ENCODE measurements at places on chromosomes 4 and X.

- no peak for DNase-seq
These were observed 562.2 kb downstream of the ZIC3 start for GRCh38 chrX:138128027-138128671.

GRCh38 chrX:151225843-151226242, 49.5 kb downstream of the GPR50 start:
- peak; percentile 32 for DNase-seq

DNA sequence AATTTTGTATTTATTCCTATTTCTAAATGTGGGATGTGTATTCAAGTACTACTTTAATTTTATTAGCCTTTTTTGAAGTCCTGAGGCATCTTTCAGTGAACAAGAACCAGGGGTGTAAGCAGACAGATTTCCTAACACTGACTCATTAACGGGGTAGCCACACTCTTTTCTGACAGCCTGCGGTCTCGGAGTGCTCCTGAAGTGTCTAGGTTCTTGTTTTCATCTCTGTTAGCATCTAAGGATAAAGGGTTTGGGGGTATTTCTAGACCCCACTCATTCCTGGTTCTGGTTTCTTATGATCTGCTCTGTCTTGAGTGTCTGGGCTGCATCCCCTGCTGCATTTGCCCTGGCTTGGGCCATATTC, 71.9 kb downstream of the GC start:
- DNase-seq = no peak

DNA sequence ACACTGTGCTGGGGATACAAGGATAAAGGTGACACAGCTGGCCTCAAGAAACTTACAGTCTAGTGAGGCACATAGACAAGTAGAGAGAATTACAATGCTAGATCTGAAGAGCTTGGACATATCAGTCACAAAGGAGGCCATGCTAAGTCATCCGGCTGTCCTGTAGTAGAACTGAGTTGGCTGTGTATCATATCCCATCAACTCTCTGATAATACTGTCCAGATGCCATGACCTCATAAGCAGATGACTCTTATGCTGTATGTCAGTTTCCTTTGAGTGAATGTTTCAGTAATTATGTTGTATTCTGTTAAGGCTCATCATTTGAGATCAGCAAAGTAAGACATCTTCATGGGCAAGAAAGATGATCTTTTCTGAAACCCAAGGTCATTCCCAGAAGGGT, 442.9 kb downstream of the MID1IP1 start:
- DNase-seq = peak; percentile 0

DNA sequence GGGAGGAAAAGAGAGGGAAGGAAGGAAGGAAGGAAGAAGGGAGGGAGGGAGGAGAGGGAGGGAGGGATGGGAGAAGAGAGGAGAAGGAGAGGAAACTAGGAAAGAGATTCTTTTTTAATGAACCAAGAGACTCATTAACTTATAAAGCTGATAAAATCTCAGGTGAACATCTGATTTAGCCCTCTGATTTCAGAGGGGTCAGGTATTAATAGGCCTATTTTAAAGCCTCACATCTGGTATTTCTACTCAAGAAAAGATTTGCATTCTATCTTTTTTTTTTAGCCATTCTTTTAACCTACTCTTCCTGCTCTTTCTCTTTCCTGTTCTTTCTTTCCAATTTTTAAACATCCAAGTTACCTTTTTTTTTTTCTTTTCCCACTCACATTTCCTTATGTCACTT, 103.3 kb upstream of the CPEB2 start:
- no peak for DNase-seq

GRCh38 chr4:117831060-117831683, 203.1 kb upstream of the NDST3 start:
- DNase-seq = no peak

DNA sequence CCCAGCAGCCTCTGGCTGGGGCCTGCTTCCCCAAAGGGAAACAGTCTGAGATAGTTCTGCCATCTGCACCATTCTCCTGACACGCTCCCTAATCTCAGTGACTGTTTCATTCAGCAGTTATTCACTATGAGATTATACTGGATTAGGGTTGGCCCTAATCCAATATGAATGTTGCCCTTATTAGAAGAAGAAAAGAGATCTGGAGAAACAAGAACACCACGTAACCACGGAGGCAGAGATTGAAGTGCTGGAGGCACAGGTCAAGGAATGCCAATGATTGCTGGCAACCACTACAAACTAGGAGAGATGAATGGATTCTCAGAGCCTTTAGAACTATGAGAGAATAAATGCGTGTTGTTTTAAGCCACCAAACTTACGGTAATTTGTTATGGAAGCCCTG, 7.4 kb downstream of the ACOX3 start:
- no peak for DNase-seq

DNA sequence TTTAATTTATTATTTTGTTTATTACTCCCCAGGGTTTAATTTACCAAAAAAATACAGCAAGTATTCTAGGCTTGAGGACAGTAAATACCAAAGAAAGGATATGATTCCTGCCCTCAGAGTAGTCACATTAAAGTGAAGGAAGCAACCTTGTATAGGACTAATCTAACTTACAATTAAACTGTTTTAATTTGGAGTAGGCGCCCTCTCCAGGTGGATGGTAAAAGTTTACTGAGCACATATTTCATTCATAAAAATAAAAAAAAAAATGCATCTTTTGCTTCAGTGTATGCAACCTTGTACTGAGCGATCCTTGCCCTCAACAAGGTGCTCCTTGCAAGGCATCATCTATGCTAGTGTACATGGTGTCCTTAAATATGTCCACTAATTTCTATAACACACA, 72.0 kb upstream of the MAGEB16 start:
- no peak for DNase-seq

- DNase-seq = no peak
These were observed 10.9 kb upstream of the NALF2 start for GRCh38 chrX:69493193-69493592.

- no peak for DNase-seq
These were observed 152.7 kb downstream of the RELL1 start for GRCh38 chr4:37533286-37534033.

- no peak for DNase-seq
These were observed 14.4 kb upstream of the RAB40A start for GRCh38 chrX:103533511-103534216.

GRCh38 chr4:3488820-3489219, 25.7 kb downstream of the DOK7 start:
- no peak for DNase-seq

DNA sequence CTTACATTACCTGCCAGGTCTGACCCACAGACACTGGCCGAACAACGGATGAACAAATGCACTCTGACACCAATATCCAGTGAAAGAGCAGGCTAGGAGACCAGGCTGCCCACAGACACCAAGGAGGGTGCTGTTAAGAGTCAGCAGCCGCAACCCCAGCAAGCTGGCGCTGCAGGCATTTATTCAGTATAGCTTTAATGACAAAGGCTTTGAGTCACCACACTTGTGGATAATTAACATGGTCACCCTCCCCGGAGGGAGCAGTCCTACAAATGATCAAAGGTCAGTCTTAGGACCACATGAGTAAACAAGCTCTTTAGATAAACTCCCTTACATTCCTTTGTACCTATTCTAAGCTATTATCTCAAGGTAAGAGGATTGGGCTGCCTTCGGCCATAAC, 368.5 kb upstream of the GRID2 start:
- DNase-seq = no peak

DNA sequence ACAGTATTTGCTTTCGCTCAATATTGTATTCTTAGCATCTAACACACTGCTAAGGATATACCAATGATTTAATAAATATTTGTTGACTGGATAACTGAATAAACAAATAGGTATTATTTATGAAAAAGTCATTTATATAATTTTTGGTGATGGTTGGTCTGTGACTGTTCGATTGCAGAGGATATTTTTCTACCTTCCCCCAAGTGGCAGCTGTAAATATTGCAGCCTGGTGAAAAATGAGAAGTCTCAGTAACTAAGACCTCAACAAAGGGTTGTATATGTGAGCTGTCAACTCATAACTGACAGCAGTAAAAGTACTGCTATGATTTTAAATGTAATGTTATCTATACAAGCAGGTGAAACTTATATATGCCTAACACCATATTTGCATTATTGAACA, 36.0 kb downstream of the HTR2C start:
- no peak for DNase-seq

DNA sequence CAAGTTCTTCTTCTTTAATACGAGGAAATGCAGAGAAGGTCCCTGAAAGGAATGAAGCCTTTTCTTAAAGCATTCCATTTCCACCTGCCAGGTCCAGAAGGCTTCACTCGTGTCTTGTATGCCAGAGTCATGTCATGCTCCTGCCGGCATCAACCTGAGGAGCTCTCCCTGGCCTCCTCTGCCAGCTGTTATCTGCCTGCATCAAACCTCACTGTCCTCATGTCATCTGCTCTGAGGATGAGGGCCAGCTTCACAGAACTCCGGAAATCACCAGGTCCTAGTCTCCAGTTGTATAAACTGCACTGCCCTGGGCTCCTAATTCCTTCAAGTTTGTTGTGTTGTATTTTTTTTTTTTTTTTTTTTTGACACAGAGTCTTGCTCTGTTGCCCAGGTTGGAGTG, 20.0 kb upstream of the S100G start:
- DNase-seq = no peak

GRCh38 chr4:152697284-152698088, 17.7 kb upstream of the TMEM154 start:
- DNase-seq = no peak

- no peak for DNase-seq
These were observed 1257.3 kb upstream of the DIAPH2 start for GRCh38 chrX:95427389-95427788.

DNA sequence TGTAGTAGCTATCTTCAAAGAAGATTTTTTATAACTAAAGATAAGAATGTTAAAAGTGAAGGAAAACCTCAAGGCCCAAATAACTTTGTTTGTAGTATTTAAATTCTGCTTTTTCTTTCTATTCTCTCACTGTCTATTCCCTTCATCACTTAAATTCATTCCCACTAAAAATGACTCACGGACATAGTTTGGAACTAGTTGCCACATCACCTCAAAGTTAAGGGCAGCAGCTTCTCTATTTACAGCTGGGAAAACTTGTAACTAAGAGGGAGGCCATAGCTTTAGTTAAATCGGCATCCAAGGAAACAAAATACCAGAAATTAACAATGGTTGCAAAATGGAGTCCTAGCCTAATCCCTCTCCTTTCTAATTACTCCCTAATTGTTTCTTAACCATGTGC, 325.4 kb upstream of the MAGEB2 start:
- no peak for DNase-seq

GRCh38 chrX:7109049-7109531, 38.4 kb upstream of the STS start:
- DNase-seq = no peak

GRCh38 chr4:89619206-89619962, 217.6 kb downstream of the SNCA start:
- no peak for DNase-seq

DNA sequence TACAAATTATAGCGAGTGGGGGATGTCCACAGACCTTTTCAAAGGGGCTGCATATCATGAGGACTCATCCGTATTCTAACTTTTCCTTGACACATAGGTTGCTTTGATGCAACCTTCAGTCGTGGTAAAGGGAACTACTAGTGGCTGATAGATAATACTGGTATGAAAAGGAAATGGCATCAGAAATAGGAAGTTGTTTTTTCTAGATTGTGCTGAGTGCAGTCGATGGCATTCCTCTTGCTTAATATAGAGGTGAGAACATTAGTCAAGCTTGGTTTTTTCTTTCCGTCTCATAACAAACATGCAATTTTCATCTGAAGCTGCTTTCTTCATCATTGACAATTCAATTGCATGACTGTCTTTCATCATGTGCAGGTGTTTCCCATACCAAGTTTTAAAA, 16.6 kb downstream of the ENPEP start:
- DNase-seq = no peak

DNA sequence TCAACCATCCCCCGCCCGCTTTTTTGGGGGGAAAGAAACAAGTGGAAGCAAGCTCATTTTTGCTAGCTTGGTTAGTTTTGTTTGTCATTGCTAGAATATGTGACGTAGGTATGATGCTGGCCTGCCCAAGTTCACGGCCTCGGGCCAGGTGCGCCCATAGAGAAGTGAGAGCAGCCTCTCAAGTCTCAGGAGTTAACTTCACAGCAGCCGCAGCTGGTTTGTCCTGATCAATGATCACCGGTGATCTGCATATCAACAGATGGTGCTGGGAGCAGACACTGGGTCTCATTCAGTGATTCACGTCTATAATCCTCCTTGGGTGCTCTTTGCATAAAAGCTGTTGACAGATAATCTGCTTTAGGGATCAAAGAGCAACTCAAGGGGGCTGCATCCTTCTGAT, 50.1 kb downstream of the ENPP6 start:
- no peak for DNase-seq

- DNase-seq = no peak
These were observed 10.4 kb downstream of the ACOT9 start for GRCh38 chrX:23732704-23733103.

- no peak for DNase-seq
These were observed 3.8 kb upstream of the CENPC start for GRCh38 chr4:67549123-67549522.

DNA sequence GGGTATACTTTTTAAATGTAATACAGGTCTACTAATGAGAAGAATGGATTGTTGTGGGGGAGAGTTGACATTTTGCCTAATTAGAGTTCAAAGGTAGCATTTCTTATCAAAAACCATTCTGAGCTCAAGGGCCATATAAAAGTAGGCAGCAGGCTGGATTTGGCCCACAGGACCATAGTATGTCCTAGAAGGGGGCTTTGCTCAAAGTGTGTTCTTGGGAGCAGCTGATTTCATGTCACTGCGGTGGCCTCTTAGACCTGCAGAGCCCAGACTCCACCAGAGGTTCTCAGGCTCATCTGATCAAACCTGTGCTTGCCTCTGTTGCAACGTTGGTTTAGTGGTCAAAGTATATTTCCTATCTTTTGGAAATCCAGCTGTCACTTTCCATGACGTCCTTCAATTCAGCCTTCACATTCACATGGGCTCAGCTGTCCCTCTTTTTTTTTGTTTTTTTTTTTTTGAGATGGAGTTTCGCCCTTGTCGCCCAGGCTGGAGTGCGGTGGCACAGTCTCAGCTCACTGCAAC, 34.6 kb upstream of the TENM3 start:
- DNase-seq = no peak

DNA sequence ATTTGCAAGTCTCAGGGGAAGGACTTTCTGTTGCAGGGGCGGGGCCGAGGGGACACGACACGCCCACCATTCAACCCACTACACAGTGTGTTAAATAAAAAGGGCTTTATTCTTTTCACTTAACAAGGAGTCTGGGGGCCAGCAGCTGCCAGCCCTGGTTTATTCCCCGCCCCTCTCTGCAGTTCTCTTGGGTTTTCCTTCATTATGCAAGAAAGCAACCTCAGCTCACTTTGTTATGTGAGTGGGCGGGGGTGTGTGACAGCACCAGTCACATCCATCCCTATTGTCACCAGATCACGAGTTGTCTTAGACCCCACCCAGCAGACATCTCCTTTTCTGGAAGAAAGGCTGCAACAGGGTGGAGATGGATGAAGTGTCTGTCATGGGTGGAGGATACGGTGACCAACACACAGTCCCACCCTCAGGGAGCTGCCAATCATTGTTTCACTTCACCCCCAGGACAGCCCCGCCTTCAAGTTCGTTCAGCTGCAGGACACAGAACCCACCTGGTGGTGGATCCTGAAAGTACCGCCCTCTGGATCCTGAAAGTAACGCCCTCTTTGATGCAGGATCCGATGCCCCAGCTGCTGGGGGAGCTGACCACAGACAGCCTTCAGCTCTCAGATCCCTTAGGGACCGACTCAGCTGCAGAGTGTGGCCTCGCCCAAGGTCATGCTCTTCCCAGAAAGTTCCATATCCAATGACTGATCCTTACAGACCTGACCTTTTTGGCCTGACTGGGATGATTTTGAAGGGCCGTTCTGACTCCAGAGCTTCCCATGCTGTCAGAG, 79.6 kb downstream of the SMIM20 start:
- DNase-seq = no peak

GRCh38 chr4:186684889-186685309, 38.8 kb downstream of the FAT1 start:
- DNase-seq = no peak

All from HS-5 (cell line).